RPMI7951 (cell line): ENCODE measurements at places on chromosomes 4 and X. TPM values are rescaled to one million over a fixed set of nuclear protein-coding genes. Genes with fewer than 3 reads are reported as not detected.

The AFAP1 gene
- total RNA-seq: 31.4 and 33.0 TPM in 2 replicates

The ARMCX2 gene
- 18.0 and 27.3 TPM in 2 replicates for total RNA-seq

DNA sequence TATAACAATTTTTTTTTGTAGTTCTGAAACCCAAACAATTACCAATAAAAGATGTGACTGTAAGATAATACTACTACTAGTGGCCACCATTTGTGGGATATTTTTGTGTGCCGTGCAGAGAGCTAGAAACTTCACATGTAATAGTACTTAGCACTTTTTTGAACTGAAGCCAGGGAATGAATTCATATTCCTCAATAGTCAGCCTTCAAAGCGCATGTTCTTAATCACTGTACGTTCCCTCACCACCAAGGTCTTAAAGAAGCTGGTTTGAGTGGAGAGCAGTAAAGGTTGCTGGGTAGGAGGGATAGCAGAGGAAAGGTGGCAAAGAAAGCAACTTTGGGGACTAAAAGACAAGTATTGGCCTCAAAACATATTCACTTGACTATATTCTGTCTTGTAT, 9.6 kb upstream of the RUFY3 start:
- DNase-seq: no peak

DNA sequence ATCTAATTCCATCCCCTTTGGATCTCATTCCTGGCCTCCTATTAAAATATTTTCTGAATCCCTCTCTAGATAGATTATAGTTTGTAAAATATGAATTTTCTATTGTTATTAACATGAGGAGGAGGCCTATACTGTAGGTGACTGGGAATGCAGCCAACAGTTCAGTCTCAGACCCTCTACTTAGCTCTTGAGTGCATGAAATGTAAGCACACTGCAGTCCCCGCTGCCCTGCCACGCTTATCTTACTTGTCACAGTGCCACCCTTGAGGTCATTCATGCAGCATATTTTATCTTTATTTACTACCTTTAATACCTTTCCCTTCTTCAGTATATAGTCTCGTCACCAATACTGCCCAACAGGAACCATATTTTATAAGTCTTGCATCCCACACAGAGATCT, 151.0 kb downstream of the CAMK2D start:
- no peak for DNase-seq

DNA sequence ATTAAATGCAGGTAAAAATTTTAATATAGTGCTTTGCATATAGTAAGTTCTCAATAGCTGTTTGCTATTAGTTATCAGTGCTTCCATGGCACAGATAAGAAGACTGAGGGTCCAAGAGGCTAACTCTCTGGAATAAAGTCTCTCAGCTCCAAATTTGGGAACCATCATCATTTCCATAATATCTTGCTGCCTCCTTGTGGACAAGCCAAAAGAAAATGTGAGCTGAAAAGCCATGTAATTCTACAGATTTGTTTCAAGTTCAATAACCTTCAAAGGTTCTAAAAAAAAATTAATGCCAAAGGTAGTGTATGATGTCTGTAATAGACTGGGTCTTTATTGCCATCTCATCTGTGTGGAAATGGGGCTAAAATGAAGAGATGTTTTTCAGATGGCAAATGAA, 136.9 kb upstream of the VCX start:
- no peak for DNase-seq

GRCh38 chr4:150098214-150098613, 20.0 kb downstream of the DCLK2 start:
- DNase-seq: no peak

GRCh38 chrX:42531441-42531840, 246.5 kb downstream of the PPP1R2C start:
- no peak for DNase-seq
